ENCODE measurements at places on chromosomes 7 and 10. TPM values are rescaled to one million over a fixed set of nuclear protein-coding genes. Genes with fewer than 3 reads are reported as not detected.

The COL17A1 gene
- total RNA-seq: 0.73 TPM

The PRKAR1B gene
- 28.3 TPM for total RNA-seq

The FAM25G gene
- not detected for total RNA-seq

DNA sequence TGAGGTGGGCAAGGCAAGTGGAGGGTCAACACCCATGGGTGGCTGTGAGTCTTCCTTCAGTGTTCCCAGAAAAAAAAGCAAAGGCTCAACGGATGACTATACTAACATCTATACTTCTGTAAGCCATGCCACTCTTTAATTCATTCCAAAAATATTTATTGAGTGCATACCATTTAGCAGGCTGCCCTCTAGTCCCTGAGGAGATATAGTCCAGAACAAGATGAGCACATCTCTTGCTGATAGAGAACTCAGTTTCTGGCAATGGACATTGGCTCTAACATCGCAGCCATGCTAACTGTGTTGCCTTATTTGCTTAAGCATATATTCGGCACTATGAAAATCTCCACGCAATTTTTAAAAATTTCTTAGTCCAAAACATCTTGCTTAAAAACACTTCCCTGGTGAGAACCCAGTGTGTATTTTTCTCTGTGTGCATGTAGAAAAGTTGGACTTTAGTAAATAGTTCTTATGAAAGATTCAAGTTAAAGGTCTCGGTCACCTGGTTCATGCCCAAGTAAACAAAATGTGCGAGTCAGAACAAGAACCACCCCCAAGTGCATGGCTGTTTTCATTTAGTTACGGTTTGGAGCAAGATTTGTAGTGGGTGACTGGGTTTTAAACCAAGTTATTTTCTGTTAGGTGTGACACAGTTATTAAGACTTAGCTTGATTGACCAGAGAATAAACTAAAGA, 69.8 kb downstream of the MET start:
- H3K36me3 ChIP-seq: peaks cover 66% of the 10 kb centered on the region
- no peak for DNase-seq
- H3K27me3 ChIP-seq: no peaks in the 10 kb centered on the region
- H3K4me3 ChIP-seq: no peak overlapping the region
- H3K4me1 ChIP-seq: no peaks in the 10 kb centered on the region

- H3K27me3 ChIP-seq: no peaks in the 10 kb centered on the region
- no peaks in the 10 kb centered on the region for H3K4me1 ChIP-seq
- H3K4me3 ChIP-seq: no peak overlapping the region
- DNase-seq: no peak
These were observed 438.1 kb upstream of the NRP1 start for GRCh38 chr10:33772370-33773252.

DNA sequence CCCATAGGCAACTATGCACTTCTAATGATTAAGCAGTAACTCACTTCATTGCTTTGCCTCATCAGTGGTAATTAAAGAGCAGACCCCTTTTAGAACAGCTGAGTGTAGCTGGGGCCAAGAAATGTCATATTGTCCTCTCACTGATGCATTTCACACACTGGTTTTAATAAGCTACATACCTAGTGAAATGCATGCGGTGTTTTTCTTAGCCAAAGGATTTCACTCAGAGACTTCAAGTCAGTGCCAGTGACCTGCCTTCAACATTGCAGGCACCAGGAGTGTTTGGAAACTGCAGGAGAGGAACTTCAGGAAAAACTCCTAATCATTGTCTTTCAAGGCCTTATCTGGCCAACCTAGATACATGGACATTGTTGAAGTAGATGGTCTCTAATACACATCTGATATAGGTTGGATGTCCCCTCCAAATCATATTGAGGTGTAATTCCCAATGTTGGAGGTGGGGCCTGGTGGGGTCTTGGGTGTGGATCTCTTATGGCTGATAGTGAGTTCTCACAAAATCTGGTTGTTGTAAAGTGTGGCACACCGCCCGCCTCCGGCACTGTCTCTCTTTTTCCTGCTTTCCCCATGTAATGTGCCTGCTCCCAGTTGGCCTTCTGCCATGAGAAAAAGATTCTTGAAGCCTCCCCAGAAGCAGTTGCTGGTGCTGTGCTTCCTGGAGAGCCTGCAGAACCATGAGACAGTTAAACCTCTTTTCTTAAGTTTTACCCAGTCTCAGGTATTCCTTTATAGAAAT, 252.7 kb upstream of the PLXDC2 start:
- H3K36me3 ChIP-seq: no peaks in the 10 kb centered on the region
- H3K4me1 ChIP-seq: no peaks in the 10 kb centered on the region

DNA sequence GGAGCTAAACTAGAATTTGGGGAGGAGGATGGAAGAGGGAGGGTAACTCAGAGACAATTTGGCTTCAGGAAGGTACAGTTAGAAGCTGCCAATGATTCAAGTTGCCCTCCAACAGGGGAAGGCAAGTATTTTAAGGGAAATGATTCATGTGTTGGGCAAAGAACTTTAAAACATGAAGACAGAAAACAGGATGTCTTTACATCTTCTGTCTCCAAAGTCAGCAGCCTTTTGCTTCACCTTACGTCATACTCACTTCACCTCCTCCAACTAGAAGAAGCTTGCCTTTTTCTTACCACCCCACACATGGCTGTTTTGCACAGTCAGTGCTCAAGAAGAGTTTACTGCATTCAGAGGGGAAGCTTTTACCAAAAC, 36.1 kb downstream of the PPP1R3C start:
- no peaks in the 10 kb centered on the region for H3K27me3 ChIP-seq
- H3K4me1 ChIP-seq: peaks cover 57% of the 10 kb centered on the region

GRCh38 chr10:101053516-101053915, 8.3 kb upstream of the KAZALD1 start:
- no peak for DNase-seq
- H3K27ac ChIP-seq: no peak overlapping the region
- no peaks in the 10 kb centered on the region for H3K36me3 ChIP-seq
- no peak overlapping the region for H3K4me3 ChIP-seq
- peaks cover 8% of the 10 kb centered on the region for H3K4me1 ChIP-seq

GRCh38 chr10:77456414-77456813, 181.2 kb downstream of the KCNMA1 start:
- H3K27ac ChIP-seq: no peak overlapping the region
- H3K4me3 ChIP-seq: no peak overlapping the region
- H3K4me1 ChIP-seq: no peaks in the 10 kb centered on the region
- no peak for DNase-seq

DNA sequence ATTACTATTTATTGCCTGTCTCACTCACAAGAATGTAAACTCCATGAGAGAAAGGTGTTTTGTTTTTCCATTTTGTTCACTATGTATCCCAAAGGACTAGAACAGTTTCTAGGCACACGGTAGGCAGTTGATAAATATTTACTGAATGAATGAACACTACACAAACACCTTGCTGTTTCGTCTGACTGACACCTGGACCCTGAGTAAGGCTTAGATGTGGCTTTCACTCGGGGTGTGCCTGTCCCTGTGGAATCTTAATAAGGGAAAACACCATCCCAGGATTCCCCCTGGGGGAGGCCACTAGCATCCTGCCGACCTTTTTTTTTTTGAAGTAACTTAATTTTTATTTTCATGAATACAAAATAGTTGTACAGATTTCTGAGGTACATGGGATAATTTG, 66.6 kb upstream of the STEAP1B start:
- no peaks in the 10 kb centered on the region for H3K27me3 ChIP-seq
- DNase-seq: peak; percentile 25
- H3K36me3 ChIP-seq: peaks cover 32% of the 10 kb centered on the region

GRCh38 chr10:110857265-110858171, 14.2 kb upstream of the PDCD4 start:
- H3K4me3 ChIP-seq: no peak overlapping the region
- H3K27me3 ChIP-seq: no peaks in the 10 kb centered on the region
- H3K4me1 ChIP-seq: peaks cover 21% of the 10 kb centered on the region
- no peaks in the 10 kb centered on the region for H3K36me3 ChIP-seq

DNA sequence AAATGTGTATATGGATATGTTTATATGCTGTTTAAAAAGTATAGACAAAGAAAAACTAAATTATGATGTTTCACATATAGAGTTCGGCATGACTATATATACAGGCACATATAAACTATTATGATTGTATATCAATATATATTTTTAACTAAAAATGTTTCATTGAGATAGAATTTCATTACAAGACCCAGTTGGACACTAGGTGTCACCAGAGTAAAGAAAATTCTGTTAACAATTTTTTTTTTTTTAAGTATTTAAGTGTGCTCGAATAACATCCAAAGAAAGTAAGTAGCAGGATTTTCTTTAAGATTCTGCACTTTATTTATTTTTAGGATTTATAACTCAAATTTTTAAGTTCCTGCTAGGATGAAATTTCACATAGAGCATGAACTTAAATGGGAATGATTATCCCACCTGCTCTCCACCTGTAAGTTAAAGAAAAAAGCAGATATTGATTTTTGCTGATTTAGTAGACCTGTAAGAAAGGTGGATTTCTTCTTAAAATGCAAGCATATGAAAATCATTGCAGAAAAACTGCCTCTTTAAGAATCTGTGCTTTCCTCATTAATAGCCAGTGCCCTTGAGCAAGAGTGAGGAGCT, 961.5 kb downstream of the PCDH15 start:
- H3K27ac ChIP-seq: no peak overlapping the region
- DNase-seq: no peak
- no peak overlapping the region for H3K4me3 ChIP-seq
- no peaks in the 10 kb centered on the region for H3K27me3 ChIP-seq
- peaks cover 10% of the 10 kb centered on the region for H3K4me1 ChIP-seq
- H3K36me3 ChIP-seq: no peaks in the 10 kb centered on the region

DNA sequence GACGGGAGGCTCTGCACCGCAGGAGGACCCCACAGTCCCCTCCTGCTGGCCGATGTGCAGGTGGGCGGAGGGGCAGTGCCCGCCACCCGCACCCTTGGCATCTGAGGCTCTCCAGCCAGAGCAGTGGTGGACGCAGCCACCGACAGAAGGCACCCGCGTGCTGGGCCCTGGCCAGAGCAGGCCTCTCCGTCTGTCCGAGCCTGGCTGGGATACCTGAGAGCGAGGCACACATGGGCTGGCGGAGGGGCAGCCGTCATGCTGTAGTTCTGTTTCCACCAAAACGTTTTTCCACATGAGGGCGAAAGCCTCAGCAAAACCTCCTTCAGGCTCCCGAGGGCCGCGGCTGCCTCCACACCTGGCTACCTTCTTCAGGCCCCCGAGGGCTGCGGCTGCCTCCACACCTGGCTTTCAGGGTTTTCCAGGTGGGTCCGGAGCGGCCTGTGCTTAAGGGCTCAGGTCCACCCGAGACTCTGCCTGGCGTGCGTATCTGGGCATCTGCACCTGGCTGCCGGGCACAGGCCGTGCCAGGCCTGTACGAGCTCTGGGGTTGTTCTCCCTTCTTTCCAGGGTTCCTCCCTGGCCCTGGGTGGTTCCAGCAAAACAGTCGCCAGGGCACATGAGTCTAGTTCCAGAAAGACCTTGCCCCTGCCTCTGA, 115.5 kb downstream of the INPP5A start:
- no peaks in the 10 kb centered on the region for H3K4me1 ChIP-seq
- no peak overlapping the region for H3K4me3 ChIP-seq

- peaks cover 31% of the 10 kb centered on the region for H3K36me3 ChIP-seq
- H3K4me1 ChIP-seq: peaks cover 41% of the 10 kb centered on the region
- no peaks in the 10 kb centered on the region for H3K27me3 ChIP-seq
These were observed 16.3 kb downstream of the TCF7L2 start for GRCh38 chr10:112966194-112966855.

DNA sequence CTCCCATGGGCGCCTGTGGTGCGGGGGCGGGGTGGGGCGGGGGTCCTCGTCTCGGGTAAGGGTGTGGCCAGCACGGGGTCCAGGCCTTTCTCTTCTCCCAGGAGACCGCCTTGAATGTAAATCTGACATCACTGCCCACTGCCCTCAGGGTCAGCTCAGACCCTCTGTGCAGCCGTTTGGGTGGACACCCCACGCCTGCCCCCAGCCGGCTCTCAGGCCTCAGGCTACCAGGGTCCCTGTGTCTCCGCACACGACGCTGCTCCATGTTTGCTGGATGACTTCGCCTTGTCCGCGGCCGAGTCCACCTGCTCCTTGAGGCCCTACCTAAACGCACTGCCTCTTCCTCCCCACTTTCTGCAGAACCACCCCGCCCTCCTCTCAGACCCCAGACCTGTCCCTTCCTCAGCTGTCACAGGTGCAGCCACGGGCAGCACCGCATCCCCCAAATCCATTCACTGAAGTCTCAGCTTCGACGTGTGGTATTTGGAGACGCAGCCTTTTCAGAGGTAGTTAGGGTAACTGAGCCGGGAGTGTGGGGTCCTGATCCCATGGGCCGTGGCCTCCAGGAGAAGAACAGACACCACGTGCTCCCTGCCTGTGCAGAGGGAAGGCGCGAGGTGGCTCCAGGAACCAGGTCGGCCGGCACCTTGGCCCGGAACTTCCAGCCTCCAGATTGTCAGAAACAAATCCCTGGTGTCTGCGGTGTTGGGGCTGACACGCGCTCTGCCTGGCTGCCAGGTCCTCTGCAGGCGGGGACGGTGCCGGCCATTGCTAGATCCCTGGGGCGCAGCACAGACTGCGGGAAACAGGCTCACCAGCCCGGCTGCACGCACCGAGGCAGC, 97.4 kb upstream of the DIP2C start:
- H3K27ac ChIP-seq: peak overlapping the region; percentile 23
- no peak overlapping the region for H3K4me3 ChIP-seq
- DNase-seq: no peak
- H3K27me3 ChIP-seq: no peaks in the 10 kb centered on the region
- H3K36me3 ChIP-seq: peaks cover 58% of the 10 kb centered on the region

DNA sequence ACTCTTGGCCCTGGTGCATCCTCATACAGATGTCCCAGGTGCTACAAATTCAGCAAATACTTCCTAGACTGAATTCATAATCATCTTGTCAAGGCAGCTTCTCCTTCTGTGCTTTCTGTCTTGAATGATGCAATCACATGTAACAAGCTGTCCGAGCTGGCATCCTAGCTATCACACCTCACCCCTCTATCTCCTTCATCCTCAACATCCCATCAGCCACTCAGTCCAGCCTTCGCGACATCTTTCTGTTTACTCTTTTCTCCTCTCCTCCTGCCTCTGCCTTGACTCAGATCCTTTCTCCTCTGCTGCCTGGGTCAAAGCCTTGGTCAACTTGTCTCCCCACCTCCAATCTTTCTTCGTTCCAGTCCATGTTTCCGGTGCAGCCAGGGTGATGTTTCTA, 240.4 kb upstream of the CELF2 start:
- no peak for DNase-seq
- H3K4me3 ChIP-seq: no peak overlapping the region
- H3K36me3 ChIP-seq: no peaks in the 10 kb centered on the region

DNA sequence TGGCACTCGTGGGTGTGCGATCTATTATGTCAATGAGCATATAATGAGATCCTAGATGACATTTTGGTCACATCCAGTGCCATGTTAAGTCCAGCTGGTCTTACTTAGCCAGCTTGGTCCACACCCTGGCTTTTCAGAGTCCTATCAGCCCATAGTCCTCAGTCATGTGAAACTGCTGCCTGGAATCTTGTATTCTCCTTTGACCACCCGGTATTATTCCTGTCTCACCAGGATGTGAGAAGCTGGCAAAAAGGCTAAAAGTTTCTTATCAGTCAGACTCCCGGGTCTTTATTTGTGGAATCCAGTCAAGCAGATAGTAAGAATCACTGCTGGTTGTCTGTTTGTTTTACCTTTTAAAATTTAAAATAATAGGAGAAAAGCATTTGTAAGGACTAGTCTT, 705.6 kb upstream of the GHITM start:
- H3K36me3 ChIP-seq: no peaks in the 10 kb centered on the region
- no peak overlapping the region for H3K27ac ChIP-seq
- no peaks in the 10 kb centered on the region for H3K27me3 ChIP-seq
- no peak overlapping the region for H3K4me3 ChIP-seq
- H3K4me1 ChIP-seq: no peaks in the 10 kb centered on the region
